ENCODE measurements at places on chromosomes 5 and 9.

GRCh38 chr5:18732556-18733479 is 1098.6 kb downstream of the TAF11L14 start:
- no peak for DNase-seq

DNA sequence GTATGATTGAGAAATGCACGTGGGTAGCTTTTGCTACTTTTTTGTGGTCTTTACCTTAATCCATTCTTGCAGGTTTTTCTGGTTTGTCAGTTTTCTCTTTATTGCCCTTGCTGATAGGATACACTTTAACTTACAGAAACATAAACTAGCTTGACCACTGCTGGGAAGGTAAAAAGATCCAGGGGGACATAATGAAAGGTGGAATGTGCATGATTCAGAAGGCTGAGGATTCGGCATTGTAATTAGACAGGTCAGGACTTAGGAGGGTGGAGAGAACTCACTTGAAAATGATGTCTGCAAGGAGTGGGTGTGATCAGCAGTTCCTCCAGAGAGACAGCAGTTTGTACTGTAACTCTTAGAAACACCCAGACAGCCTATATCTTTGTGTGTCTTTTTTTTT is 19.8 kb upstream of the TXNDC8 start:
- DNase-seq = no peak

- DNase-seq = no peak
Measured at GRCh38 chr9:136901516-136902258, 15.4 kb downstream of the TRAF2 start.

- no peak for DNase-seq
Measured at GRCh38 chr9:114109124-114109523, 10.0 kb upstream of the KIF12 start.

DNA sequence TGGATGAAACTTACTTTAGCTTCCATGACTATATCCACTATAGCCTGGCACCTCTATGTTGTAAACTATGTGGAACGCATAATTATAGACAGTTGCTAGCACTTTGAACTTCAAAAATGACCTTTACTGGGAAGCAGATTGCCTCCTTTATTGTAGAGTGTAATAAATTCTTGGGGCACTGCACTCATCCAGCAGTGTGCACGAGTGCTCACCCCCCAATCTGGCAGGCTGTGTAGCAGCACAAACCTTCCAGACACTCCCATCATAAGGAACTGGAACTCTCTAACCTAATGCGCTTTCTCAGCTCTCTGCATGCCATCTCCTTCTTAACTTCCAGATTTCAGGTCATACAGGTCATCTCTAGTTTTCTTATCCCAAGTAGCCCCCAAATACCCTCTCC is 1.5 kb upstream of the PDE6A start:
- DNase-seq = no peak

GRCh38 chr9:2657427-2657826 is 35.8 kb downstream of the VLDLR start:
- DNase-seq = no peak

- DNase-seq = no peak
Measured at GRCh38 chr9:121825031-121825691, 173.7 kb downstream of the DAB2IP start.

- no peak for DNase-seq
Measured at GRCh38 chr9:121172726-121173487, 28.8 kb downstream of the RAB14 start.

GRCh38 chr5:148823871-148824270 is 2.5 kb upstream of the ADRB2 start:
- DNase-seq = no peak

DNA sequence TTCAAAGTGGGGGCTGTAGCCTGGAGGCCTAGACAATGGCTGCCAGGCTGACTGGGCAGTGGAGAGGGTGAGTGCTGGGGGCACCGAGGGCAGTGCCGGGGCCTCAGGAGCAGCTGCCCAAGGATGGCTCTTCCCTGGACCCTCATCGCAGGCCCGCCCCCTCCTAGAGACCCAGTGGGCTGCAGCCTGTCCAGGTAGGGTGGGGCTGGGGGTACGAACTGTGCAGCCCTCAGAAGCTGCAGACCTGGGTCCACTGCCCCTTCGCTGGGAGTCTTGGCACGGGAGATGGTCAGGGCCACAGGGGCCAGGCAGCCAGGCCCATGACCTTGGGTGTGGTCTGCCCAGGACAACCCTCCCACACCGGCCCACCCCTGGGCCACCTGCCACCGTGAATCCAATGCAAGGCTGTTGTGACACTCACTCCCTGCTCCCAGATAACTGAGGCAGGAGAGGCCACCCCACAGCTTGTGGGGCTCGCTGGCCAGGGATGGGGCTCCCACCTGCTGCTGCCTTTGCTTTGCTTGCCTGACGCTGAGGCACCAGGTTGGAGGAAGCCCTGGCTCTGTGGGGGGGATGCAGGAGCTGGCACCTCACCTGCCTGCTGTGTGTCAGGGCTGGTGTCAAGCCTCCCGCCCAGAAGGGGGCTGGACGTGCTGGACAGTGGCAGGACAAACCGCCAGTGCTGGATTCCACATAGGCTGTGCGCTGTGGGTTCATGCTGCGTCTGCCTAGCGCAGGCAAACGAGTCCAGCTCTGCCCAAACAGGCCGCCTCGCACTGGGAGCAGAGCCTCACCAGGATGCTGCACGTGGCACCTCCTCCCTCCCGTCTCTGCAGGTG is 23.1 kb upstream of the SLC9A3 start:
- no peak for DNase-seq

DNA sequence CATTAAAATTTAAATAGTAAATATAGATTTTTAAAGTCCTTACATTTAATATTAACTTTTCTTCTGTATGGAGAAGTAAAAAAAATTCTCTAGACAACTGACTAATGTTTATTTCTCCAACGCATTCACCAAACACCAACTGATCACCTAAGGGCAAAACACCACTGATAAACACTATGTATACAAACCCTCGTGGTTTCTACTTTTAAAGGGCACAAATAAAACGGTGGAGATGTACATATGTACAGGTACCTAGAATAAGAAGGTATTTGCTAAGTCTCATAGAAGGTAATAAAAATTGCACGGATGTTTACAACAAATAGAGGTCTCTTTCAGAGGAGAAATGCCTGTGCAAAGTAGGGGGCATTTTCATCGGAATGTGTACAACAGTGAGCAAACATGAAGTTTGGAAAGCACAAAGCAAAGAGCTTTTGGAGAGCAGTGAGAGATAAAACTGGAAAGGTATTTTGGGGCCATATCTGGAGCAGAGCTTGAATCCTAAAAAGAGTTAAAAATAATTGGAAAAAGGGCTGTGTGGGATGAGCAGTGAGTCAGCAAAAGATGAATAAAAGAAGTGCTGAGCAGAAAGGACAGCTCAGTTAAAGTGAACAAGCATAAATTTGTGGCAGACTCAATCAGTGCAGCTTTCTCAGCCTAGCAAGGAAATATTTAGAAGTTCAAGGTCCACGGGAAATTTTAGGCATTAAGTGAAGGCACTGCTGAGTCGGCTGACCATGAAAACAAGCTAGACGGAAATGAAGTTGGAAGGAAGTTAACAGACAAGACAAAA is 160.0 kb downstream of the TMEM161B start:
- DNase-seq = no peak

DNA sequence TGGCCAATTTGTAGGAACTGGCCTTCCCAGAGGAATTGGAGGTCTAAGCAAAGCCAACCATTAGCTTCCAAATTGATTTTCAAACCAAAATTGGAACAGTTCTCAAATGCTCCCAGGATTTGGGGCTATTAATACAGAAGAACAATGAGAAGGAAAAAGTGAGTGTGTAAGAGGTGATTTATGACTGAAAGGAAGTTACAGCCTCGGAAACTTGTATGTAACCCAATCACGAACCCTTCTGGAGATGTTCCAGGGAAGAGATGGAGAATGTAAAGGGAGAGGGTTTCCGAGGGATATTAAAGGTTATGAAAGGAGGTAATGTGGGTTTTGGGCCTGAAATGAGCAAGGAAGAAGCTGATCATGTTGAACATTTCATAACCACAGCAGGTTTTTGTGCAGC is 93.2 kb upstream of the CXCL14 start:
- DNase-seq = no peak

DNA sequence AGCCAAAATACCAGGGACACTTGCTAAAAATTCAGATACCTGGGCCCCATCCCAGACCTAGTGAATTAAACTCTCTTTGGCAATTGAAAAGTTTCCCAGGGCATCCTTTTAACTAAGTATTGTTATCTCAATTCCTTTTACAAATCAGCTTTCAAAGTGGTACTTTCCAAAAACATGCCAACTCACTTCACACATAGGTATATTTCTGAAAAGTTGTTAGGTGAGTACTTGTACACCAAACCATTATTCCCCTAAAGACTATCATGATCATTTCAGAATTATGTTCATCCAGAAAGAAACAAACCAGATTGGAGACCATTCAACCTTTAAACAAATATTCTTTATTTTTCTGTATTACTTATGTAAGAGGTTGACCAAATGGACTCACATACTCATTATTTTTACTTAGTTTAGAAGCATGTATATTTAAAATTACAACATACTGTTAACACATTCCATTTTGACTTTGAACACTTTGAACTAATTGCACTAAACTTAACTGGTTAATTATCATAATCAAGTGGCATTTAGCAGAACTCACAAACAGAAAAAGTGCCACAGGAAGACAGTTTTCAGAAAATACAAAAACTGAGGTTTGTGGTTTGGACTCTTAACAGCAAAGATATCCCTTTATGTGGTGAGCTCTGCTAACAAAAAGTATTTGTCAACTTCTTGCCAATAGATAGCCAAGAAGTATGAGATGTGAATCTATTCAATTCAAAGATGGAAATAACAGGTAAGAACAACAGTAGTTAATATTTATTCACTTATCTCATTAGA is 40.7 kb downstream of the KIAA0825 start:
- no peak for DNase-seq
